ENCODE measurements at places on chromosomes 12 and 14.

GRCh38 chr14:56562883-56563282 is 16.7 kb upstream of the TMEM260 start:
- no peak for DNase-seq

- DNase-seq = peak; percentile 53
These were observed 304.8 kb upstream of the OR4E1 start for GRCh38 chr14:21978184-21978998.

DNA sequence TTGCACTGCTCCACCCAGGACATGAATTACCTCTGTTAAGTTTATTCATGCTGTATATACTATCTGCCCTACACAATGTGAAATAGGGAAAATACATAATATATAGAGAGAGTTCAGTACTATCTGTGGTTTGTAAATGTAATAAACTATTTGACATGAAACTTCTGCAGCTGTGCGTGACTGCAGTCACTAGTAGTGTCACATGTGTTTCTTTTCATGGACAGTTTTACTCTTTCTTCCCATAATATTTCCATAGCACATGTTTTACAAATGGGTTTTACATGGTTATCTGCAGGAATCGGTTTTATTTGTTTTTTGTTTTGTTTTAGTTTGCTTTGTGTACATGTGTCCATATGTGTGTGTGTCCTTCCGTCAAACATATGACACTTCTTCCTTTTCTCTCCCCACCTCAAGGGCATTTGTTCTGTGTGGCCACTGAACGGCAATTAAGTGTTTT is 1644.1 kb upstream of the FLRT2 start:
- DNase-seq = no peak

GRCh38 chr14:77761205-77761931 is 412 bp upstream of the SNW1 start:
- peak; percentile 34 for DNase-seq

DNA sequence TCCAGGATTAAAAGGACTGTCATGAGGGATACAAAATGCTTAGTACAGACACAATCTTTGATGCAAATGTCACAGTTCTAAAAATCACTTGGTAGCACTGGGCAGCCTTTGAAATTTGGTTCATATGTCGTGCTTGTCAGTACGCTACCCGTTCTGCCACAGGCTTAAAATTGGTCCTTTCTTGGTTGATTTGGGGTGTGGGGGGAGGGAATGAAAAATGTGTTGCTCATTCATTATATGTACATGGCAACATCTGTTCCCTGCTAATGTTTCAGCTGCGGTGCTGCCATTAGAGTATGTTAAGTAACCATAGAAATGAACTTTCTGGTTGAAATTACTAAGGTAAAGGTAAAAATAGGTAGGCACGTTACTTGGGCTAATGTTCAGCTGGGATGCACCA is 155.4 kb upstream of the ARHGAP5 start:
- no peak for DNase-seq

GRCh38 chr14:87667659-87668058 is 325.3 kb downstream of the GALC start:
- no peak for DNase-seq

GRCh38 chr14:104676694-104677511 is 12.5 kb upstream of the INF2 start:
- DNase-seq = no peak

- DNase-seq = no peak
These were observed 535.3 kb upstream of the TMEM132C start for GRCh38 chr12:127731657-127732056.

DNA sequence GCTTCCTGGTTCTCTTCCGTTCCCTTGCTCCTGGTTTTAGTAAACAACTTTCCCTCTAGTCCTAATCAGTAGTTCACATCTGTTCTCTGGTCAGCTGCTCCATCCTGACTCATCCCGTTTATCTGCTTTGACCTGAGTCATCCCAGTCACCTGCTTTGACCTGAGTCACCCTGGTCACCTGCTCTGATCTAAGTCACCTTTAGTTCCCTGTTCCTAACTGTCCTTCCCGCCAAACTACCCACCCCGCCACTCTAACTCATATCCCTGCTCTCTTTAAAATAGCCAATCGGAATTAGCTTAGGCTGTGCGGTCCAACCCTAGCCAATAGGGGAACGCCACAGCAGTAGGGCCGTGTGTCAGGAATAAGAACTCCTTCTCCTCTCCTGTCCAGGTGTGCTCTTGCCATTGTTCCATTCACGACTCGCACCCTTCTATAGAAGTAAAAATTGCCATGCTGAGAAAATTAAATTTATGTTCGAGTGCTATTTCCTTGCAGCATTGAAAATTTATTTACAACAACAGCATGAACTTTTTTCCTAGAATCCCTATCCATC is 3.1 kb upstream of the ANKRD33 start:
- peak; percentile 50 for DNase-seq

GRCh38 chr14:80607430-80608190 is 333.9 kb downstream of the CEP128 start:
- peak; percentile 44 for DNase-seq

DNA sequence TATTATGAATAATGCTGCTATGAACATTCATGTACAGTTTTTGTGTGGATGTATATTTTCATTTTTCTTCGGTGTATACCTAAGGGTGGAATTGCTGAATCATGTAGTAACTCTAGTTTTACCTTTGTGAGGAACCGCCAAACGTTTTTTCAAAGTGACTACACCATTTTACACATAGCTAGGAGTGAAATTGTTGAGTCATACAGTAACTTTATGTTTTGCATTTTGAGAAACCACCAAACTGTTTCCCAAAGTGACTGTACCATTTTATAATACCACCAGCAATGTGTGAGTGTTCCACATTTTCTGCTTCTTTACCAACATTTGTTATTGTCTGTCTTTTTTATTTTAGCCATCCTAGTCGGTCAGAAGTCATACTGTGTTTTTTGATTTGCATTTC is 3.1 kb upstream of the TPH2 start:
- DNase-seq = peak; percentile 69

GRCh38 chr14:30005114-30005808 is 77.6 kb upstream of the PRKD1 start:
- DNase-seq = peak; percentile 69

- peak; percentile 52 for DNase-seq
These were observed 24.0 kb downstream of the KLRK1 start for GRCh38 chr12:10365696-10366405.

- no peak for DNase-seq
These were observed 45.7 kb upstream of the ITPR2 start for GRCh38 chr12:26878661-26879119.

- DNase-seq = peak; percentile 12
These were observed 23.3 kb downstream of the DMAC2L start for GRCh38 chr14:50335389-50335788.

GRCh38 chr14:101601606-101602465 is 40.5 kb downstream of the DIO3 start:
- DNase-seq = no peak

GRCh38 chr12:65675141-65675621 is 149.1 kb upstream of the HMGA2 start:
- DNase-seq = no peak

DNA sequence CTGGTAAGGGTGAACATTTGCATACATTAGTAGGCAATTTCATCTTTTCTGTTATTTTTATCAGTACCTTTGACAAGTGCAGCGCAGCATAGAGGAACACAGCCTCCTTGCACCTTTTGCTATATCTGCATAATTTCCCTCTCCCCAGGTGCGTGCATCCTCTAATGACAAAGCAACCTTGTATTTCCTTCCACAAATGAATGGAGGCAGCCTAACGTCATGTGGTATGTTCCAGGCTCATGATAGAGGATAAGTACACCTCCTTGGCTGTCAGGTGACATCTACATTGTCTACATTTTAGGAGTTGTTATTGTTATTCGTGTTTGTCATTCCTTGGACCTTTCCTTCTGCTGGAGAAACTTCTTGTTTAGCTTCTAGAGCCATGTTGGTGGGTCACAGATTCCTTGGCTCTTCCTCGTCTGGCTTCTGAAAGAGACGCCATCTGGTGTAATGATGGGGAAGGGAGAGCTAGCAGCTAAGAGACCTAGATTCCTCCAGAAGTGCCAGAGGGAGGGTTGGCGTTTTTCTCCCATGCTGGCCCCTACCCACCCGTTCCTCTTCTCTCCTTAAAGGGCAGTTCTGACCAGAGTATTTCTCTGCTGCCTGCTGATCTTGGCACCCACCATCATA is 37.0 kb downstream of the EVL start:
- DNase-seq = no peak

DNA sequence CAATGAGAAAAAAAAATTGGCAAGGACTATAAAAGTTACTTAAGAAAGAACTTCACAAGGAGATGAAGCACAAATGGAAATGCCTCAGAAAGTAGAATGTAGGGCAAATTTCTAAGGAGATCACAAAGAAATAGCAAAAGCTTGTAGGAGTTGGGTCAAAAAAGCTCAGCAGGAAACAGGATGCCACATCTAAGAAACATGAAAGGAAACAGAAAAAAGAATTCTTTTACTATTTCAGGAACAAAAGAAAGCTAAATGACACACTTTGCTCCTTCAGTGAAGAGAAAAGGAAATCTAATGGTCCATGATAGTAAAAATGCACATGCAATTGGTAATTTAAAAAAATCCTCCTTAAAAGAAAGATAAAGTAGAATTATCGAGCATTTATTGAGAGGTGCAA is 452.1 kb upstream of the GARIN6 start:
- no peak for DNase-seq

- DNase-seq = peak; percentile 41
These were observed 1.5 kb downstream of the AQP6 start for GRCh38 chr12:49974231-49974675.

DNA sequence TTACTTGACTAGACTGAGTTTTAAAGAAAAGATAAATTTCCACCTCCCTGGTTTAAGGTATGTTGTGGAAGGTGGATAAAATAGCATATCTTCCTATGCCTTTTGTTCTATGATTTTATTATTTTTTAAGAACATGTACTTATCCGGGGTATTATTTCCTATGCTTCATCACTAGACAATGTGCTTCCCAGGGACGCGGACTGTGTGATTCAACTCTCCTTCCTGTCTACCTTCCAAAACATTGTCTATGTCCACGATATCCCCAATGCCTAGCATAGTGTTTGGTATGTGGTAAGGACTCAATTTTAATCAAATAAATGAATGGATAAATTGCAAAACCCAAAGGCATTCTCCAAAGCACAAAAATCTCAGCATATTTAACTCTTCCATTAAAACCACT is 8.3 kb upstream of the CCND2 start:
- DNase-seq = peak; percentile 46

DNA sequence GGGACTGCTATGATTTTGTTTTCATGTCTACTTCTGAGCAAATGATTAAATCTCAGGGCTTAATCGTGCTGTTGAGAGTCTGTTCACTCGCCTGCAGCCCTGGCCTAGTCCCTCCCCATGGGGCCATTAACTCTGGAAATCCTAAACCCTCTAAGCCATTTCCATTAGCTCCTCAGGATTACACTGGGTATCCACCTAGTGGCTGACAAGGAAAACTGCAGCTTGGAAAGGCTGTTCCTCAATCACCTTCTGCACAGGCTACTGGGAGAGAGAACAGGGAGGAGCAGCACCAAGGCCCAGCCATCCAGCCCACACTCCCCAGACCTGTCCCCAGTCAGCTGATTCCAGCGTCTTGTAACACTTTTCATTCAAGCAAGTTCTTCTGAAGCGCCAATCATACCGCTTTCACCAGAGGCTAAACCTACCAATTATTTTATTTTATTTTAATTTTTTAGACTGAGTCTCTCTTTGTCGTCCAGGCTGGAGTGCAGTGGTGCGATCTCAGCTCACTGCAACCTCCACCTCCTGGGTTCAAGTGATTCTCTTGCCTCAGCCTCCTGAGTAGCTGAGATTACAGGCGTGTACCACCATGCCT is 48.7 kb downstream of the NEUROD4 start:
- peak; percentile 69 for DNase-seq

DNA sequence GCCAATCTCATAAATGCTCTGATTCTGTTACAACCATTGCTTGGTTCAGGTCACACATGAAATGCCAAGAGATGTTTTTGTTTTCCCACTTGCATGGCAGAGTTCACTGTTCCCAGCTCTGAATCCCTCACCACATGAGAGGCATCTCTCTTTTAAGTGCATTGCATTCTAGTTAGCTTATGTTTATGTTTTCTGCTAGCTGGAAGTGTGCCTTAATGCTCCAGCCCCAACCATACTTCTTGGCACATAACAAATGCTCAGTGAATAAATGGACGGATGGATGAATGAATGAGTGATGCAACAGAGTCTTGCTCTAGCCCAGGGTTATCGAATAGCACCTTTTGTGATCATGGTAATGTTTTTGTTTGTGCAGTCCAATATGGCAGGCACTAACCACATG is 197.3 kb downstream of the PPM1H start:
- DNase-seq = no peak

- DNase-seq = peak; percentile 41
These were observed 400.8 kb upstream of the PRICKLE1 start for GRCh38 chr12:42990387-42990786.

- DNase-seq = peak; percentile 61
These were observed 124.2 kb upstream of the ATF1 start for GRCh38 chr12:50639721-50640120.

DNA sequence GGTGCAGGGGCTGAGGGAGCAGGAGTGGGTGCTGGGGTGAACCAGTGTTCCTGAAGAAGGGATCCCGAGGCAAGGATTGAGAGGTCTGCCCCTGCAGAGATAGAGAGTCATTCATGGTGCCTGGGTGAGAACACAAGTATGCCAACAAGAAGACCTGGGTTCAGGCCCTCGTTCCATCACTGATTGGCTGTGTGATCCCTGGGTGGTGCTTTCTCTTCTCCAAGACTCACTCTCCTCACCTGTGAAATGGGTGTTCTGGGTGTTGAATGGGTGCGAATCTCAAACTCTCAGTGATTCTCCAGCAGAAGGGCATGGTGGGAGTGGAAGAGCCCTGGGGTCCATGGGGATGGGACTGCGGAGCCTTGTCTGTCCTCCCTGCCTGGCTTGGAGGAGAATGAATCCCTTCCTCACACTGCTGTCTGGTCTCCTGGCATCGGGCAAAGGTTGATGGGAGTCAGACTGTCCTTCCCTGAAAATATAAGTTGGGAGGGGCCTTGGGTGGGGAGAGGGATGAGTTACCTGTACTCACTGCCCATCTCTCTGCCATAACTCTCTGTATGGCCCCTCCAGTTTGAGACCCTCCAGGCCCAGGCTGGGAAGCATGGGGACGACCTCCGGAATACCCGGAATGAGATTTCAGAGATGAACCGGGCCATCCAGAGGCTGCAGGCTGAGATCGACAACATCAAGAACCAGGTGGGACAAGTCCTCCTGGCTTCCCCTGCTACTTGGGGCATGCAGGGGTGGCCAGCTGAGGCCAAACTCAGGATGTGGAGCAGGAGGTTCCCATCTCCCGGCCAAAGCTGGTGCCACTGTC is 9.6 kb downstream of the KRT7 start:
- DNase-seq = no peak

GRCh38 chr12:124170760-124171159 is 124.1 kb upstream of the RFLNA start:
- no peak for DNase-seq

- DNase-seq = peak; percentile 2
These were observed 142.4 kb downstream of the PLCZ1 start for GRCh38 chr12:18595412-18595811.

- no peak for DNase-seq
These were observed 140.4 kb upstream of the GZMB start for GRCh38 chr14:24774187-24774915.
